MM.1S (cell line): ENCODE measurements at places on chromosomes 7 and 10.

DNA sequence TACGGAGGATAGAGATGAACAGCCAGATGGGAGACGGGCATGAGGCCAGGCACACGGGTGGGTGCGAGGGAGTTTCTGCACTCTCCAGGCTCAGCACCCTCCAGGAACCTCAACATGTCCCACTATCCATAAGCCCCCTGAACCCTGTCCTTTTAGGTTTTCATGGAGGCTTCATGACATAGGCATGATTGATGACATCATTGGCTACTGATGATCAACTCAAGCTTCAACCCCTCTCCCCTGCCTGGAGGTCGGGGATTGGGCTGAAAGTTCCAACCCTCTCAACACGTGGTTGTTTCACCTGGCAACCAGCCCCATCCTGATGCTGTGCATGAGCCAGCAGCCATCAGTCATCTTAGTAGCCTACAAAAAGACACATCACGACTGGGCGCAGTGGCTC lies 360.7 kb upstream of the AUTS2 start:
- no peak for DNase-seq

GRCh38 chr7:115707258-115708012 lies 323.1 kb downstream of the TFEC start:
- peak; percentile 41 for DNase-seq

- DNase-seq = no peak
Observed at GRCh38 chr10:130715686-130716670, 579.8 kb downstream of the GLRX3 start.

- no peak for DNase-seq
Observed at GRCh38 chr7:109062798-109063197, 493.1 kb downstream of the DNAJB9 start.

DNA sequence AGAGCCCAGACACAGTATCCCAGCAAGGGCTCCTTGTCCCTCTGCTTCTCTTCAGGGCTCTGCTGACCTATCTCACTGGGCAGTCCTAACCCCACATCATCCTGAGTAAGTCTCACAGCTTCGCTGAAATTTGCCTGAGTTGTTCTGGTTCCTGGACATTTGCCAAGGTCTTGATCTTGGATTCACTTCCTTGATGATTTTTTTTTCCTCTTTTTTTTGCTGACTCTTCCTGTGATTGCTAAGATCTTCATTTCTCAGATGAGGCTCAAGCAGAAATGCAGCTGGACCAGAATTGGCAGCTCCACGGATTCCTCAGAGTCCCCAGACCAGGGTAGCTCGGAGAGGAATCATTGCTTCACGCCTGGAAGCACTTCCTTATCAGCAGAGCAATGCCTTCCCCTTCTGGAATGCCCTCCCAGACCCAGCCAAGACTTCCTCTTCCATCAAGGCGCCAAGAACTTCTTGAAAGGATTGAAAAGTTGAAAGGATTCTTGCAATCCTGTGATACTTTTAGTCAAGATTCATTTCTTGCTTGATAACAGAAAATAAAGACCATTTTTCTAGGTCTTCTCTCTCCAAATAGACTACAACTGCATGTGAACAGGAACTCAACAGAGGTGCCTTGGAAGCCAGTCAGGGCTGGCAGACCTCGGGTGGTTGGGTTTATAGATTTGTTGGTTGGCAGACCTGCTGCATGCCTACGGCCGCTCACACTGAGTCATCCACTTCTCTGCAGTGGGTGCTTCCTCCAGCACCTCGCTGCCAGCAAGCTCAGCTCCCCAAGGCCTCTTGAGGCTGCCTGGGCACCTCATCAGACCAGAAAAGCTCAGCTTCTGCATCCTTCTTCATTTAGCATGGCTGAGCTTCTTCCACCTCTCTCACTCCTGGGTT lies 8.8 kb upstream of the AFAP1L2 start:
- no peak for DNase-seq

DNA sequence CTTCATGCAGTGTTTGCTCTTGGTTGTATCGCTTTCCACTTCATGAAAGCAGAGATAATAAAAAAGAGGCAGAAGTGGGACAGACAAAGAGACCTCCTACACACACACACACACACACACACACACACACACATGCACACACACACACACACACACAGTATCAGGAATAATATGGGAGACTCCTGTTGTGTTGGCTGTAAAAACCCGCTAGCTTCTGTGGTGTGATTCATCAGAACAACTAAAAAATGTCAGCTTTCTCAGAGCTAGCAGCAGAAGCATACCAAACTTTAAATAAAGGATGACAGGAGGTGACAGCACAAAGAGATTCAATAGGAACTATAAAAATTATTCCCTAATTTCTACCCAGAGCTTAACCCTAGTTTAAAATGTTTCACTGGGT lies 148.2 kb upstream of the LRRTM3 start:
- DNase-seq = no peak

- no peak for DNase-seq
Observed at GRCh38 chr7:65746398-65746669, 126.5 kb upstream of the VKORC1L1 start.

GRCh38 chr7:144102041-144102440 lies 7.3 kb upstream of the OR2A2 start:
- no peak for DNase-seq

DNA sequence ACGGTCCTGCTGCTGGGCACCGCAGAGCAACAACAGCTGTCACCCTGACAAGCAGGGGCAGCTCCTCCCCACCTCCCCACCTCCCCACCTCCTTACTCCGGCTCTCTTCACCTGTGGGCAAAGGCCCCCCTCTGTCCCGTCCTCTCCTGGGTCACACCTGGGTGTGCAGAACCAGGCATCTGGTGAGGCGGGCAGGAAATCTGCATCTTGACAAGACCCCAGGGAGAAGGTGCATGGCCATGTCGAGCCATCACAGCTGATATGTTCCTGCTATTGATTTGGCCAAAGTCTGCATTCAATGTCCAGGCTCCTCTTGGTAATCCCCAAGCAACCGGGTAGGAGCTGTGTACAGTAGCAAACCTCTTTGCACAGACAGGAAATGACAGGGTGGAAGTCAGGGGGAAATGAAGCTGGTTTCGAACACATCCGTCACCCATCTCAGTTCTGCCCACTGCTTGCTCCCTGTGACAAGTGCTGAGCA lies 554.2 kb downstream of the DNAJB6 start:
- no peak for DNase-seq

DNA sequence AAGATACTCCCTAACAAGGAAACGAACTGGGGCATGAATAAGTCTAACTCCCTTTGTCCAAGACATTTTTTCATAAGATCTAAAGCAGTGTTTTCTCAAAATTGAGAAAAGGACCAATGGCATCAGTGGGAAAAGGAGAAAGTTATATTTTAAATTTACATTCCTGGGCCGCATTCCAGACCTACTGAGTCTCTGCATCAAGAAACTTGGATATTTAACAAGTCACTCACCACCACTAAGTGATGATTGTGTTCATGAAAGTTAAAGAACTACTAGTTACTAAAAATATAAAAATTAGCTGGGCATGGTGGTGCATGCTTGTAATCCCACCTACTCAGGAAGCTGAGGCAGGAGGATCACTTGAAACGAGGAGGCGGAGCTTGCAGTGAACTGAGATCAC lies 149.6 kb upstream of the MEOX2 start:
- DNase-seq = no peak

DNA sequence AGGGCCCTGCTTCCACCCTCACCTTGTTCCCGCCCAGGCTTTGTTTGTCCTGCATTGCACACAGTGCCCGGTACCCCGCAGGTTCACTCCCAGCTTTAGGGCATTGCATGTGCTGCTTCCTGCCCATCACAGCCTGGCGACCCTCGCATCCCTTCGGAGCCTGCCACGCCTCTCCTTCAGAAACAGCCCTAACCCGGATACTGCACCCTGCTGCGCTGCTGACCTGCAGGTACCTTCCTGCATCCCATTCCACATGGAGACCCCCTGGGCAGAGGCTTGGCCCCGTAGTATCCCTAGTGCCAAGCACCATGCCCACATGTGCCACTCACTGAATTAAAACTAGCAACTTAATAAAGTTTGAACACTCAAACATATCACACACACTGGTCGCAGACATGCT lies 19.8 kb upstream of the GJD4 start:
- no peak for DNase-seq

GRCh38 chr10:819816-820215 lies 111.7 kb downstream of the LARP4B start:
- DNase-seq = no peak
